Body of pancreas (tissue), 4 donors: ENCODE measurements at places on chromosomes 2 and 18.

GRCh38 chr18:8623549-8624106 lies 14.4 kb downstream of the RAB12 start:
- no peaks in the 10 kb centered on the region for H3K27me3 ChIP-seq
- H3K4me3 ChIP-seq: no peak overlapping the region
- H3K36me3 ChIP-seq: no peaks in the 10 kb centered on the region
- peaks cover 25% of the 10 kb centered on the region for H3K4me1 ChIP-seq
- DNase-seq: no peak
- peak overlapping the region; percentile 38 for H3K27ac ChIP-seq

DNA sequence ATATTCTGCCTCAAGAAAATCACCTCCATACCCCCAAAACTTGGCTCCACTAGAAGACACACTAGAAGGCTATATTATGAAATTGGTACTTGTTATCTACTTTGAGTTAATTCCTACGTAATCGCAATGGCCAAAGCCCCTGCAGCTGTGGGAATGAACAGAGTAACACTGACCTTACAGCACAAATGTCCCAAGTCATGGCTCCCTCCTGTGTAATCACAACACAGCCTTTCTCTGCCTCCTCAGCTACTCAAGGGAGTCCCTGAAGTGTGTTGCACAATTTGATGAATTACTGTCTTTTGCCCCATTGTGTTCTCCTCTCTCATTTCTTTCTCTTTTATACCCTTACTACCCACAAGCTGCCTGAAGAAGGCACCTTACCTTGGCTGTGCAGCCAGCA lies 375.2 kb downstream of the ARHGAP15 start:
- no peaks in the 10 kb centered on the region for H3K36me3 ChIP-seq
- DNase-seq: no peak
- no peak overlapping the region for H3K27ac ChIP-seq
- no peaks in the 10 kb centered on the region for H3K27me3 ChIP-seq

DNA sequence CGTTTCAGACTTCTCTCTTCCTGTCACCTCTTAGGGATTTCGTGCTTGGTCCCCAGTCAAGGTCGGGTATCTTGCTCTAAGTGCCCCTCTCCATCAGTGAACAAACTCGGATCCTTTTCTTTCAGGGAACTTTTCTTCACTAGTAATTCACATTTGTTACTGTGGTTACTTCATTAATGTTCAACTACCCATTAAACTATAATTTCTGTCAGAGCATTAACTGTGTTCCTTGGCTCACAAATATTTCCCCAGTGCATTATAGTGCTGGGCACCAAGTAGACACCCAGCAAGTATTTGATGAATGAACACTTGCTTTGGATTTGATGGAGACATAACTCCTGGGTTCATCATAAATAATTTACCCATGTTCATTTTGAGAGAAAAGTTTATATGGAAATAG lies 209.7 kb upstream of the KCNJ3 start:
- no peak overlapping the region for H3K27ac ChIP-seq
- H3K4me3 ChIP-seq: no peak overlapping the region
- H3K36me3 ChIP-seq: no peaks in the 10 kb centered on the region
- DNase-seq: no peak
- no peaks in the 10 kb centered on the region for H3K4me1 ChIP-seq

- no peaks in the 10 kb centered on the region for H3K36me3 ChIP-seq
- no peaks in the 10 kb centered on the region for H3K4me1 ChIP-seq
- H3K27me3 ChIP-seq: no peaks in the 10 kb centered on the region
- no peak for DNase-seq
- H3K4me3 ChIP-seq: no peak overlapping the region
Measured at GRCh38 chr2:178029342-178029741, 43.2 kb downstream of the PDE11A start.

GRCh38 chr2:143078104-143078503 lies 51.1 kb upstream of the ARHGAP15 start:
- no peaks in the 10 kb centered on the region for H3K36me3 ChIP-seq
- no peak for DNase-seq
- H3K27me3 ChIP-seq: no peaks in the 10 kb centered on the region
- no peak overlapping the region for H3K27ac ChIP-seq
- H3K4me1 ChIP-seq: no peaks in the 10 kb centered on the region

GRCh38 chr2:74429487-74430451 lies 8.2 kb downstream of the WDR54 start:
- no peaks in the 10 kb centered on the region for H3K27me3 ChIP-seq
- H3K4me3 ChIP-seq: no peak overlapping the region
- H3K4me1 ChIP-seq: no peaks in the 10 kb centered on the region

GRCh38 chr2:65922030-65922429 lies 489.6 kb upstream of the SPRED2 start:
- no peak overlapping the region for H3K4me3 ChIP-seq
- H3K27me3 ChIP-seq: no peaks in the 10 kb centered on the region
- H3K4me1 ChIP-seq: peaks cover 15% of the 10 kb centered on the region
- DNase-seq: no peak

- H3K27me3 ChIP-seq: no peaks in the 10 kb centered on the region
- H3K4me1 ChIP-seq: peaks cover 34% of the 10 kb centered on the region
- no peak for DNase-seq
- H3K27ac ChIP-seq: peak overlapping the region; percentile 100
- no peaks in the 10 kb centered on the region for H3K36me3 ChIP-seq
Measured at GRCh38 chr2:47177043-47177565, 22.0 kb upstream of the STPG4 start.

- H3K36me3 ChIP-seq: no peaks in the 10 kb centered on the region
- H3K27me3 ChIP-seq: no peaks in the 10 kb centered on the region
- H3K4me1 ChIP-seq: peaks cover 20% of the 10 kb centered on the region
- H3K27ac ChIP-seq: no peak overlapping the region
- H3K4me3 ChIP-seq: no peak overlapping the region
Measured at GRCh38 chr18:44758861-44759631, 78.4 kb downstream of the SETBP1 start.

DNA sequence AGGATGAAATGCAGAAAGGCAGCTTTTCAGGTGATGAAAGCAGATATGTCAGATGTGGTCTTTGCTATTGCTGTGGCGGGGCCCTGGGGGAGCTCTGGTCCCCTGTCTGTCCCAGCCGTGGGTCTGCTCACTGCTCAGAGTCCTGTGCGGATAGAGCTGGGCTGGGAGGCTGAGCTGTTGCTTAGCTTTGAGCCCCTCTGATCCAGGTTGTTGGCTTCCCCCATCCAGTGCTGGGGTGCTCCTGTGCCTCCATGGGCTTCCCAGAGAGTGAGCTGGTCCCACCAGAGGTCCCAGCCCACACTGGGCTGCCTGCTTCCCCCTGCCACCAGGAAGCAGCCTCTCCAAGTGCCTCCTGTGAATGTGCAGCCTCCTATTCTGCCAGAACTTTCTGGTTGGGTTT lies 55.4 kb downstream of the SH3RF3 start:
- no peaks in the 10 kb centered on the region for H3K27me3 ChIP-seq
- no peak overlapping the region for H3K27ac ChIP-seq
- H3K36me3 ChIP-seq: no peaks in the 10 kb centered on the region
- H3K4me3 ChIP-seq: no peak overlapping the region

DNA sequence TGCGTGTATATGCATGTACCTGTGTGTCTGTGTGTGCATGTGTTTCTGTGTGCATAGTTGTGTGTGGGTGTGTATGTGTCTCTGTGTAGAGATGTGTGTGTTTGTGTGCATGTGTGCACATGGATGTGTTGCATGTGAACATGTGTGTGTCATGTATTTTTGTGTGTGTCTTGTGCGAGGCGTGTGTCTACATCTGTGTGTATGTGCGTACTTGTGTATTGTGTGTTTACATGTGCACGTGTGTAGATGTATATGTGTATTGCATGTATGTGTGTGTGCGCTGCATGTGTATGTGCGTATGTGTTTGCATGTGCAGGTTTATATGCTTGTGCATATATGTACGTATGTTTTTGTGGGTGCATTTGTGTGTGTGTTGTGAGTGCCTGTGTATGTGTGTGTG lies 735.2 kb downstream of the GALR1 start:
- no peak overlapping the region for H3K4me3 ChIP-seq
- no peaks in the 10 kb centered on the region for H3K27me3 ChIP-seq
- no peaks in the 10 kb centered on the region for H3K4me1 ChIP-seq
- no peak for DNase-seq

DNA sequence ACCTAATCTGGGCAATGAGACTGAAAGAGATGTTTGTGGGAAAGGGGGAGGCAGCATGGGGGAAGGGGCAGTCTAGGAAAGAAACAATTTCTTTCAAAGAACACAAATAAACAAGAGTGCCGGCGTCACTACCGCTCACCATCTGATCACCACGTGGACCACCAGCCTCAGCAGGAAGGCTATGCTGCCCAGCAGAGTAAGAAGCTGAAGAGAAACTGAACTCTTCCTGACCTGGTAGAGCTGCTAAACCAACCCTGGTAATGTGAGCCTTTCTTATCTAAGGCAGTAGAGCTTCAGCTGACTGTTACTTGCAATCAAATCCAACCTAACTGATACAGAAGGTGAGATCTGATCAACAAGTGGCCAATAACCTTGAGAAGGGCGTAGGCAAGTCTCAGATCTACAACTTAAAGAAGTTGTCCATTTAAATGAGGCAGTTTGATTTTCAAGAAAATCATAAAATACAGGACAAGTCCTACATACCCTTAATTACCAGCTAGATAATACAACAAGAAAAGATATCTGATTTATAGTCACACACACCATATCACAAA lies 44.2 kb upstream of the SPTBN1 start:
- H3K4me3 ChIP-seq: no peak overlapping the region
- DNase-seq: no peak
- no peaks in the 10 kb centered on the region for H3K27me3 ChIP-seq
- no peak overlapping the region for H3K27ac ChIP-seq
- no peaks in the 10 kb centered on the region for H3K4me1 ChIP-seq
- no peaks in the 10 kb centered on the region for H3K36me3 ChIP-seq

- H3K27me3 ChIP-seq: no peaks in the 10 kb centered on the region
- no peak overlapping the region for H3K27ac ChIP-seq
- no peaks in the 10 kb centered on the region for H3K36me3 ChIP-seq
- H3K4me1 ChIP-seq: no peaks in the 10 kb centered on the region
- no peak for DNase-seq
Measured at GRCh38 chr2:181546086-181546485, 88.9 kb downstream of the ITGA4 start.

- DNase-seq: no peak
- H3K4me3 ChIP-seq: no peak overlapping the region
- H3K36me3 ChIP-seq: no peaks in the 10 kb centered on the region
Measured at GRCh38 chr2:202965810-202966460, 48.7 kb upstream of the NBEAL1 start.

- no peak overlapping the region for H3K27ac ChIP-seq
- no peak for DNase-seq
- no peak overlapping the region for H3K4me3 ChIP-seq
- no peaks in the 10 kb centered on the region for H3K36me3 ChIP-seq
Measured at GRCh38 chr2:97998431-97999005, 2.8 kb upstream of the TMEM131 start.

- peaks cover 64% of the 10 kb centered on the region for H3K4me1 ChIP-seq
- no peaks in the 10 kb centered on the region for H3K36me3 ChIP-seq
- H3K27ac ChIP-seq: no peak overlapping the region
- H3K4me3 ChIP-seq: no peak overlapping the region
Measured at GRCh38 chr2:217951091-217951490, 51.7 kb downstream of the TNS1 start.

GRCh38 chr2:239232195-239232578 lies 168.6 kb downstream of the HDAC4 start:
- no peak overlapping the region for H3K27ac ChIP-seq
- no peak overlapping the region for H3K4me3 ChIP-seq
- no peaks in the 10 kb centered on the region for H3K36me3 ChIP-seq

DNA sequence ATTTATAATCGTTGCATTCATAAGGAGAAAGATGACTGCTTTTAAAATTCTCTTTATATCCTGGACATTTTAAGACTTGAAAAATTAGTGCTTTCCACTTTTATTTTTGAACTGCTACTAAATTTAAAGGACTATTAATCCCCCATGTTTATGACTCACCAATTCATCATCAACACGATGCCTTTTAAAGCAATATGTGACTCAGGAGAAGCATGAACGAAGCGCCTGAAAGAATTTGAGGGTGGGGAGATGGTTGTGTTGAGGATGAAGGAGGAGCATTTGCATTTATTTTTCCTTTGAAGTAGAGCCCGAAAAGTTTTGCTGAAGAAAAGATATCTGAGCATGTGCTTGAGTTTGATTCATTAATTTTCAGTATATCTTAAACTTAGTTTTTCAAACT lies 192.2 kb upstream of the LRRTM1 start:
- no peaks in the 10 kb centered on the region for H3K36me3 ChIP-seq
- no peaks in the 10 kb centered on the region for H3K27me3 ChIP-seq
- H3K4me1 ChIP-seq: no peaks in the 10 kb centered on the region
- no peak for DNase-seq
